ENCODE measurements at places on chromosomes 11 and 22.

DNA sequence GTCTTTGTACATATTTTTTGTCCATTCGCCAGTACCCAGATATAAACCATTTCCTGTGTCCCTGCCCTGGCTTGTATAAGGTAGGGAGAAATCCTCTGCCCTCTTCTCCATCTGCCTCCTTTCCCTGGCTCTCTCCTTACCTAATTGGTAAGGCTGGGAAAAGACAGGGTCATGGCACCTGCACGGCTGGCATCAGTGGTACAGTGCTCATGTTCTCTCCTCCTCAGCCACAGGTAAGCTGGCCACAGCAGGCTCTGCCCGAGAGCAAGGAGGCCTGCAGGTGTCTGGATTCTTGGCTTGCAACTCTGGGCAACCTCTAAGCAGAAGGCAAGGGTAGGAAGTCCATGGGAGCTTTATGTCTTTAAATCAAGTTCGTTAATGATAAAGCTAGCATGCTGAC is 419.9 kb downstream of the BUD13 start:
- DNase-seq = no peak

- DNase-seq = no peak
Measured at GRCh38 chr11:66071381-66071801, 1.3 kb downstream of the PACS1 start.

GRCh38 chr22:25736378-25737011 is 5.5 kb upstream of the MYO18B start:
- DNase-seq = no peak

GRCh38 chr11:130085671-130086290 is 16.1 kb downstream of the APLP2 start:
- no peak for DNase-seq

GRCh38 chr11:121032546-121032945 is 8.6 kb downstream of the TBCEL start:
- DNase-seq = no peak

DNA sequence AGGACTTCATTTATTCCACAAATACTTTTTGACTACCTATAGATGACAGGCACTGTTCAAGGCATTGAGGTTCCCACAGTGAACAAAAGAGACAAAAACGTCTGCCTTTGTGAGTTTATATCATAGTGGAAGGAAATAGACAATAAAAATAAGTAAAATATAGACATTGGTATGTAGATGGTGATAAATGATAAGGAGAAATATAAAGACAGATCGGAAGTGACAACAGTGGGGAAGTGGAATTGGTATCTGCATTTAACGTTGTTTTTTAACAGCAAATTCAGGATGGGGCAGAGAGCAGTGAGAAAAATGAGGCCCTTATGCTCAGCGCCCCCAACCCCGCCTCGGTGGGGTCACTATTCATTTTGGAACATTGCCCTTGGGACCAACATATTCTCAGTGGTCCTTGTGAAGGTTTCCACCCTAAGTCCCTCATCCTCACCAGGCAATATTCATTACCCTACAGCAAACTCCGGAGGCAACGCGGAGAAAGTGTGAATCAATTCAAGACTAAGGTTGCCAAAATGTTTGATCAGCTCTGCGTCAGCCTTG is 627 bp upstream of the PEX26 start:
- DNase-seq = no peak

DNA sequence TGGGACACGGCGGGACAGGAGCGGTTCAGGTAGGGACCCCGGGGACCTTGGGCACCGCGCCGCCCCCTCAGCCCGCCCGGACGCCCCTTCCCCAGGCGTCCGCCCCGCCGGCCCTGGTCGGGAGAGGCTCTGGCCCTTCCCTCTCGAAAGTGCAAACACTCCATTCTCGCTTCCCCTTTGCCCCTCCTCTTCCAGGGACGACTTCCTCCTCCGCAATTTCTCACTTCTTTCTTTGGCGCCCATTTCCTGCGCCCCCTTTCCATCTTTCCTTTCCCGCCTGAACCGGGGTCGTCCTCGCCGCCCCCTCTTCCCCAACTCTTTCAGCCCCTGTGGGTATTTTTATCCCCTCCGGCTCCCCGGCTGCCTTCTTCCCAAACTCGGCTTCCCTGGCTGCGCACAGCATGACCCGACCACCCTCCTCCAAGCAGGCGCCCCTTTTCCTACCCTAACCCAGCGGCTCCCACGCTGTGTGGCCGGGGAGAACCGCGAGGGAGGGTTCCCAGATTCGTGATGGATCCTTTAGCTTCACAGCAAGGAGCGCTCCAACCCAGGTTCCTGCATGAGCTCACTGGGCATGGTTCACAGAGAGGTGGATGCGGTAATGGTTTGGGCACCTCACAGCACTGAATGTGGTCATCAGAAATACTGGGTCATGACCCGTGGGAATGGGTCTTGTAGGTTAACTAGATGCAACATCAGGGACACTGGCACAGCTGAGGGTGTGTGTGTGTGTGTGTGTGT is 689 bp downstream of the RAB39A start:
- no peak for DNase-seq

GRCh38 chr22:19870153-19871022 is 15.7 kb upstream of the GNB1L start:
- no peak for DNase-seq

DNA sequence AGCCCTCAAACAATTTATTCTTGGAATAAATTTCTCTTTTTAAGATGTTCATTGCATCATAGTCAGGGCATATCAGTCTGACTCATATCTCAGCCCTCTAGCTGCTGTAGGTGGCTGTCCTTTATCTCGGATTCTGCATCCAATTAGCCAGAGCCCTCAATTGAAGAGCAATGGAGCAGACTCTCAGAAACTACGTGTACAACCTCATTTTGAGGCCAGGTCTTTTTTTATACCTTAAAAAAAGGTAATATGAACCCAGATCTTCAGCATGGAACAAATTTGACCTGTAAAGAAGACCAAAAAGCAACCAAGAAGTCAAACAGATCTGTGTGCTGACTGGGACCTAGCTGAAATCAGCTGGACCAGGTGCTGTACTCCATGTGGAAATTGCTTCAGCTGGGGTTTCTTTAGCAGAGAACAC is 8.7 kb downstream of the OR52A5 start:
- DNase-seq = no peak

DNA sequence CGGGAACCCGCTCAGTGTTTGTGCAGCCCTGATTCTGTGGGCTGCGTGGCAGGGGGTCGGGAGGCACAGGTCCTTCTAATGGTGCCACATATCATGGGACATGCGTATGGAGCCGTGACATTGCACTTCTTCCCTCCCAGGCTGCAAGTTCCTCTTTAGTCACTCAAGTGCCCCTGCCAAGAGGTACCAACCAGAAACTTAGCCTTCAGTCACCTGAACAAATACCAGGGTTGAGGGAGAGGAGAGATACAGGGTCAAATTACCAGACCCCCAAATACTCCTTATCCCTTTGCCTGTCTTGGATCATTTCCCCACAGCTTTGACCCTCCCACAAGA is 209.1 kb downstream of the BUD13 start:
- DNase-seq = no peak

GRCh38 chr11:27420722-27421572 is 51.6 kb downstream of the LGR4 start:
- no peak for DNase-seq

- peak; percentile 37 for DNase-seq
Measured at GRCh38 chr22:40499209-40499623, 128.8 kb downstream of the SGSM3 start.

GRCh38 chr11:20156280-20156875 is 3.9 kb downstream of the DBX1 start:
- no peak for DNase-seq

GRCh38 chr11:59898650-59899049 is 20.1 kb downstream of the OOSP3 start:
- DNase-seq = no peak

- DNase-seq = peak; percentile 68
Measured at GRCh38 chr22:36277482-36278291, 24.8 kb downstream of the APOL1 start.

DNA sequence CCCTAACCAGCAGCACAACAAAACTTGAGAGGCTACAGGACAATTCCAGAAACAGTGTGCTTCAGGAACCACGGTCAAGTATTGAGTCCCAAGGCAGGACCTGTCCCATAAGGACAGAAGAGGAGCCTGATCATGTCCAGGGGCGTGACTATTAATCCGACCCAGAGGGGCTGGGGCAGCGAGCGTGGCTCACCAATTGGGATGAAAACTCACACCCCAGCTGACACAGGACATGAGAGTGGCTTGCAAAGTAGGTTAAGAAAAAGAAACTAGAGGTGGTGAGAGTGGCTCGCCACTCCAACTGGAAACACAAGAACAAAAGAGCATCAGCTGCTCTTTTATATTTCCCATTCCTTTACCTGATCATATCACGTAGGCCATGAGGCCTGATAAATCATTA is 16.0 kb upstream of the FEZ1 start:
- no peak for DNase-seq

DNA sequence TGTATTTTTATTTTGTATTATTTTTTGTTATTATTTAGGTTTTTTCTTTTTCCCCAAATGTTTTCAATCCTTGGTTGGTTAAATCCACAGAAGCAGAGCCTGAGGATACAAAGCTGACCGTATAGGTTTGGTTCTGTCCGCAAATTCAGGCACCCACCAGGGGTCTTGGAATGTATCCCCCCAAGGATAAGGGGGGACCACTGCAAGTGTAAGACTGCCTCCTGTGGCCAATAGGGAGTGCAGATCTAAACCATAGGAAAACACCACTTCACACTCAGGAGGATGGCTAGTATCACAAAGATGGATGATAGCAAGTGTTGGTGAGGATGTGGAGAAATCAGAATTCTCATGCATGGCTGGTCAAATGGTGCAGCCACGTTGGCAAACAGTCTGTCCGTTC is 20.0 kb downstream of the CPT1A start:
- DNase-seq = no peak

DNA sequence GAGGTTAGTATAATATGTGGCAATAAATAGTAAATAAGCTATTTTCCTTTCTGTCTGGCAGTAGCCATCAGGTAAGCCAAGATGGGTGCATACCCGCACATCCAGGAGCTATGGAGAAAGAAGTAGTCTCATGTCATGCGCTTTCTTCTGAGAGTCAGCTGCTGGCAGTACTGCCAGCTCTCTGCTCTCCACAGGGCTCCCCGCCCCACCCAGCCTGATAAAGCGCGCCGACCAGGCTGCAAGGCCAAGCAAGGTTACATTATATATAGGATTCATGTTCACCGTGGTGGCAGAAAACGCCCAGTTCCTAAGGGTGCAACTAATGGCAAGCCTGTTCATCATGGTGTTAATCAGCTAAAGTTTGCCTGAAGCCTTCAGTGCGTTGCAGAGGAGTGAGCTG is 126.2 kb downstream of the ATG16L2 start:
- no peak for DNase-seq

DNA sequence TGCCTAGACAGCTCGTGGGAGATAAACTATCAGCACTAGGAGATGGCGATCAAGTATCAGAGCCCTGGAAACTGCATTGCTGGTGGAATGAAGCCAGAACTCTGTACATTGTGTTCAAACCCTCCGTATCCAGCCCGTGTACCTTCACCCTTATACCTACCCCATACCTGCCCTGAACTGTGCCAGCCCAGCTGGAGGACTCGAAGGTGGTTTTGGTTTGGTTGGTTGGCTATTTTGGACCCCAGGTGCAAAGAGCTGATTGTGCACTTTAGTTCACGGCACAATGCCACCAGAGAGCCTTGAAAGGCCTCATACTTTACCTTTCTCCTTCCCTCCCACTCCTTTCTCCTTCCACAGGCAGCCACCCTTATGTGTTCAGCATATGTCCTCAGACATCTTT is 16.0 kb downstream of the FAM83F start:
- no peak for DNase-seq

GRCh38 chr22:49545606-49546005 is 282.1 kb downstream of the BRD1 start:
- DNase-seq = no peak

- DNase-seq = no peak
Measured at GRCh38 chr11:65090628-65091027, 5.4 kb upstream of the VPS51 start.

DNA sequence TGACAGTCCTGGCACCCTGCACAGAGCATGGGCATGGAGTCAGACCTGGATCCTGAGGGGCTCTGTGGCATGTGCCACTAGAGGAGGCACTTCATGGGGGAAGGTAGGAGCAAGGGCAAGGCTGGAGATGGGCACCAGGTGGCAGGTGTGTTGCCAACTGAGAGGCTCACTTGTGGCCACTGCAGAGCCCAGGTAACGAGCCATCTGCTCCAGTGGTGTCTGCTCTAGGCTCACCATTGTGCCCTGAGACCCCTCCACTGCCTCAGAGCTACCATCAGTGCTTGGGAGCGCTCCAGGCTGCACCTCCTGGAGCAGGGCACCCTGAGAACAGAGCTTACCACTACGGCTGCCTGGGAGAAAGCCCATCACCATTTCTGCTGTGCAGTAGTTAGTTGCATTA is 1.3 kb upstream of the ZDHHC8 start:
- no peak for DNase-seq

GRCh38 chr11:102208835-102209234 is 98.6 kb downstream of the YAP1 start:
- DNase-seq = no peak

DNA sequence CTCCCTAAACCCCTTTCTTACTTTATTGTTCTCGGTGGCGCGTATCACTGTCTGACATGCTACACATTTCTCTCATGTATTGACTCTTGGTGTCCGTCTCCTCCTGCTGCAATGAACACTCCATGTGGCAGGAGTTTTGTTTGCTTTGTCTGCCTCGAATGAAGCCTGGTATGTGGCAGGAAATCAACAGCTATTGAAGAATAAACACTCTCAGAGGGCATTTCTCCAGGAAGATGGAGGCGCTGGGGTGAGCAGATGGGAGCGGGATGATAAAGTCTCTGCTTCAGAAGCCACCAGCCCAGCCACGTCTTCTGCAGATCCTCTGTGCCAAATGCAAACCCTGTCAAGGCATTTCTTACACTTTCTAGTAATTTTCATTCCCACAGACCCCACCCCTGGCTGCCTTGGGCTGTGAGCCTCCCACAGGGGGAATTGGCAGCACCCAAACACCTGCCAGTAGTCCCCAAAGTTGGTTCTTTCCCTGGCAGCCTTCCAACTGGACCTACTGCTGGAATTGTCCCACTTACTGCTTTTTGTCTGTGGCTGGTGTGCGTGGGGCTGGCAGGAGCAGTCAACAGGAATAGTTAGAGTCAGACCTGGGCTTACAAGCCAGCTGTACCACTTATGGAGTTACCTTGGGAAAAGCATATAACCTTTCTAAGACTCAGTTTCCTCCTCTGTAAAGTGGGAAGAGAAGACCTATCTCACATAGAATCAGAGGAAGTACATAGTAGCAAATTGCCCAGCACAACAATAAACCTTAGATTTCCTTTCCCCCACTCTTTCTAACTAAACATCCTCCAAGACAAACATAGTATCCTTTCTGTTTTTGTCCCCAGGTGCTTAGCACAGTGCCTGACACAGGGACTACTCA is 13.3 kb upstream of the IL10RA start:
- no peak for DNase-seq

GRCh38 chr22:47091246-47091651 is 328.8 kb downstream of the TBC1D22A start:
- DNase-seq = no peak

GRCh38 chr11:10454878-10455631 is at the start of gene AMPD3:
Gene AMPD3 (plus strand): TSS chr11:10455264. CDS start chr11:10461520, 6,256 bp downstream.
- peak; percentile 34 for DNase-seq
